Stimulated activated CD4-positive, alpha-beta T cell treated with anti-CD3 and anti-CD28 coated beads, Interleukin-1b, Interleukin-23, amount 100 ng/mL, for 24 hours (primary cell): ENCODE measurements at places on chromosomes 11 and 22.

- no peak for DNase-seq
Measured at GRCh38 chr22:25484521-25485315, 79.8 kb upstream of the GRK3 start.

GRCh38 chr11:27184458-27185312 is 144.1 kb downstream of the BBOX1 start:
- no peak for DNase-seq

DNA sequence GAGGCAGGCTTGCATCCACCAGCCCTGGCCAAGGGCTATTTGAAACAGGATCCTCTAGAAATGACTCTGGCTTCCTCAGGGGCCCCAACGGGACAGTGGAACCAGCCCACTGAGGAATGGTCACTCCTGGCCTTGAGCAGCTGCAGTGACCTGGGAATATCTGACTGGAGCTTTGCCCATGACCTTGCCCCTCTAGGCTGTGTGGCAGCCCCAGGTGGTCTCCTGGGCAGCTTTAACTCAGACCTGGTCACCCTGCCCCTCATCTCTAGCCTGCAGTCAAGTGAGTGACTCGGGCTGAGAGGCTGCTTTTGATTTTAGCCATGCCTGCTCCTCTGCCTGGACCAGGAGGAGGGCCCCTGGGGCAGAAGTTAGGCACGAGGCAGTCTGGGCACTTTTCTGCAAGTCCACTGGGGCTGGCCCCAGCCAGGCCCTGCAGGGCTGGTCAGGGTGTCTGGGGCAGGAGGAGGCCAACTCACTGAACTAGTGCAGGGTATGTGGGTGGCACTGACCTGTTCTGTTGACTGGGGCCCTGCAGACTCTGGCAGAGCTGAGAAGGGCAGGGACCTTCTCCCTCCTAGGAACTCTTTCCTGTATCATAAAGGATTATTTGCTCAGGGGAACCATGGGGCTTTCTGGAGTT is 13.3 kb downstream of the IL10RA start:
- no peak for DNase-seq

- no peak for DNase-seq
Measured at GRCh38 chr22:30190574-30190973, 56.0 kb downstream of the LIF start.
